Aorta (tissue), 5 donors: ENCODE measurements at places on chromosomes 2 and 18. TPM values are rescaled to one million over a fixed set of nuclear protein-coding genes. Genes with fewer than 3 reads are reported as not detected.

- no peaks in the 10 kb centered on the region for H3K36me3 ChIP-seq
- no peak for DNase-seq
- H3K4me3 ChIP-seq: no peak overlapping the region
- H3K4me1 ChIP-seq: no peaks in the 10 kb centered on the region
- H3K27ac ChIP-seq: no peak overlapping the region
These were observed 107.8 kb upstream of the CNTNAP5 start for GRCh38 chr2:123917241-123917640.

DNA sequence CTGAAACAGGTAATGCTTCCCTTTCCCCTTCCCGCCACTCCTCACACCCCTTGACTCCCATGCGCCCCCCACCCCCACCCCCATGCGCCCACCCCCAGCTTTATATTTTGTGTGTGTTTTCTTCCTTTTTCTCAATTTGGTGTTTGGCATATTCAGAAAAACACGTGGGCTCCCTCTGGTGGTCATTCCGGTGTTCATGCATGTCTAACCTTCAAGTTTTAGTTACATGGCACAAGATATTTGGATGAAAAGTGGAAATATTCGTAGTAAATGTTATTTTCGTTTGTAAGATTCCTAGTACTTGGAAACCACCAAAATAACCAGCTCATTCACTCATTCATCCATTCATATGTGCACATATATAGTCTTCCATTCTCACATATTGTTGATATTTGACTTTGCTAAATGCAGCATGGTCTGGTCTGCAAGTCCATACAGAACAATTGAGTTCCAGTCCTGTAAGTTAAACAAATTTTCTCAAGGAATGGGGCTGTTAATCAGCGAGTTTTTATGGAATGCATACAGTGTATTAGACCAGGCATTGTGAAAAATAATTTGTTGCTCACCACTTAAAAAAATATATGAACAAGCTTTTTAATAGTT is 143.6 kb upstream of the MAP3K20 start:
- peak; percentile 81 for DNase-seq
- no peaks in the 10 kb centered on the region for H3K27me3 ChIP-seq
- peak overlapping the region; percentile 53 for H3K4me3 ChIP-seq
- H3K36me3 ChIP-seq: no peaks in the 10 kb centered on the region

DNA sequence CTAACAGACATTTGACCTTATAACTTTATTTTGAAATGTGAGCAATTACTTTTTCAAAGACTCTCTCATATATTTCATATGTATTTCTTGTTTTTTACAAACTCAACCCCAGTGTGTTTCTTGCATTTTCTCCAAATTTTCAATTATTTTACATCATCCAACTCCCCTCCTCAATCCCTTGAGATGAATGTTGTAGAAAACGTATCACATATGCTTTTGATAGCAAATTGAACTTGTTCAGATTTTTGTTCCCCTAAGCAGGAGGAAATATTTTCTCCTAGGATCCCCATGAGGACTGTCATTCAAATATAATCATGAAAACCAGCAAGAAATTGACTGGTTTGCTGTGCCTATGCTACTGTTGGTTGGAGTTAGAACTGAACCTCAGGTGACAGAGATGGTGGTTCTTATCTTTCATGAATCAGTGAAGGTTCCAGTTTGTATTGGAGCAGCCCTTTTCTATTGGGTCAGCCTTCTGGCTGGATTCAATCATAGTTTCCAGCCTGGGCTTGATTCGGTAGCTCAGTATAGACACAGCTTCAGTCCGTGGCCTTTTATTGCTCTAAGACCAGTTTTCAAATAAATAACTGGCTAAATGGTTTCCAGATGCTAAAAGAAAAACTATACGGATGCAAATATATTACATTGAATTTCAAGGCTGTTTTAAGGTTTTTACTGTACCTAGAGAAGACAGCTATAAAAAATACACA is 591.0 kb downstream of the EPHA4 start:
- no peak overlapping the region for H3K4me3 ChIP-seq
- no peaks in the 10 kb centered on the region for H3K36me3 ChIP-seq
- no peaks in the 10 kb centered on the region for H3K27me3 ChIP-seq

GRCh38 chr2:219087848-219088247 is 27.1 kb upstream of the IHH start:
- DNase-seq: no peak

- H3K27me3 ChIP-seq: no peaks in the 10 kb centered on the region
- H3K36me3 ChIP-seq: no peaks in the 10 kb centered on the region
- no peak for DNase-seq
- H3K27ac ChIP-seq: no peak overlapping the region
These were observed 569.3 kb downstream of the TDRD15 start for GRCh38 chr2:21693081-21693480.

GRCh38 chr18:31134988-31135529 is 27.6 kb downstream of the DSC1 start:
- no peak for DNase-seq
- no peak overlapping the region for H3K4me3 ChIP-seq
- no peaks in the 10 kb centered on the region for H3K4me1 ChIP-seq
- no peaks in the 10 kb centered on the region for H3K36me3 ChIP-seq
- H3K27me3 ChIP-seq: no peaks in the 10 kb centered on the region
- no peak overlapping the region for H3K27ac ChIP-seq

DNA sequence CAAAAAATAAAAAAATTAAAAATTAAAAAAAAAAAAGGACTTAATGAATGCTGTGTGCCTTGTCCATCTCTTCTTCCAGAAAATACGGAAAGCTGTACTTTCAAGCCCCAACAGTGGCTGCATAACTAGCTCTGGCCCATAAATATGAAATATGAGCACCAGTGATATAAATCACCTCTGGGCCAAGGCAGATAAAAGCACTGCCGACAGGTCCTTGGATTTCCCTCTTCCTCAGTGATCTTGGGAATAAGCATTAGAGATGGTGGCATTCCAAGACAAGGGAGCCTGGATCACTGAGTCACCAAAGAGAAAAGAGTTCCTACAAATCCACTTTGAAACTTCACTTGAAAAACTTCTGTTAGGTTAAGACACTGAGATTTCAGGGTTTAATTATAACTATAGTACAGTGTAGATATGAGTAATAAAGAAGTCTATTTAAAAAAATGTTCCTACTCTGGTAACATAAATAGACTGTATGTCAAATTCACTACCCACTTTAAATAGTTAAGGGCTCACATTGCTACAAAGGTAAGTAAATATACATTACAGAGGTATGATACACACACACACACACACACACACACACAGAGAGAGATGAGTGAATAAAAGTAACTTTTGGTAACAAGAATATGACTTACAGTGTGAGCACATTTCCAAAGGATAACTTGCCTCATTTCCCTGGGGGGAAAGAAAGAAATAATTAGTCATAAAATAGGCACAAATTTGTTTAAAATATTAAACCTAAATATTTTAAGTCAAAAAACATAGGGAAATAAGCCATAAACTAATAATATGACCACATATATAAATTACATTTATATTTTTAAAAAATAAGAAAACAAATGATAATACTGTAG is 35.6 kb downstream of the PPP3R1 start:
- no peaks in the 10 kb centered on the region for H3K36me3 ChIP-seq
- H3K4me3 ChIP-seq: no peak overlapping the region
- H3K27ac ChIP-seq: no peak overlapping the region
- H3K27me3 ChIP-seq: no peaks in the 10 kb centered on the region
- peaks cover 3% of the 10 kb centered on the region for H3K4me1 ChIP-seq

DNA sequence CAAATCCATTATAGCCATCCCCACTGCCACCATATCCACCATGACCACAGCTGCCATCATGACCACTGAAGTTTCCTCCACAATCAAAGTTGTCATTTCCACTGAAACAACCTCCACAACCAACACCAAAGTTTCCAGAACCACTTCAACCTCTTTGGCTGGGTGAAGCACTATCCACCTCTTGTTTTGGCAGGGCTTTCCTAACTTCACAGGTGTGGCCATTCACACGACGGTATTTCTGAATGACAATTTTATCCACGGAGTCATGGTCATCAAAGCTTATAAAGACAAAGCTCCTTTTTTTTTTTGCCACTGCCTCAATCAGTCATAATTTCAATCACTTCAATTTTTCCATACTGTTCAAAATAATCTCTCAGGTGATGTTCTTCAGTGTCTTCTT is 89.8 kb upstream of the UGP2 start:
- no peaks in the 10 kb centered on the region for H3K36me3 ChIP-seq
- H3K4me3 ChIP-seq: no peak overlapping the region
- H3K27me3 ChIP-seq: no peaks in the 10 kb centered on the region
- peaks cover 2% of the 10 kb centered on the region for H3K4me1 ChIP-seq

- no peak overlapping the region for H3K4me3 ChIP-seq
These were observed 19.4 kb upstream of the DUSP2 start for GRCh38 chr2:96164459-96165184.

DNA sequence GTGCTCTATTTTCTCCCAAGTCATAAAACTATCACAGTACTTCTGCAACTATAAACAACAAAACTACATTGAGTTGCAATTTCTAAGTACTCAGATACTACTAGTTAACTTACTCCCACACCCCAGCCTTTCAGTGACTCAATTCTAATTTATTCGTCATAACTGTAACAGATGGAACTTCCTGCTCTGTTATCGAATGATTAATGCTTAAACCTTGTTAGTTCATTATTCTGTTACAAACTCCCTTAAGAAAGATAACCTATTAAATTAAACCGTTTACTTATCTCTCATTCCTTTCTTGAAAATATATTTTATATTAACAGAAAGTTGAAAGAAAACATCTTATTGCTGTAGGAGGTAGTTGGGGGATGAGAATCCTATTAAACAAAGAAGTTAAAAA is 17.0 kb downstream of the TNFAIP6 start:
- no peaks in the 10 kb centered on the region for H3K27me3 ChIP-seq
- H3K4me1 ChIP-seq: no peaks in the 10 kb centered on the region
- no peak for DNase-seq
- H3K4me3 ChIP-seq: no peak overlapping the region
- no peaks in the 10 kb centered on the region for H3K36me3 ChIP-seq

DNA sequence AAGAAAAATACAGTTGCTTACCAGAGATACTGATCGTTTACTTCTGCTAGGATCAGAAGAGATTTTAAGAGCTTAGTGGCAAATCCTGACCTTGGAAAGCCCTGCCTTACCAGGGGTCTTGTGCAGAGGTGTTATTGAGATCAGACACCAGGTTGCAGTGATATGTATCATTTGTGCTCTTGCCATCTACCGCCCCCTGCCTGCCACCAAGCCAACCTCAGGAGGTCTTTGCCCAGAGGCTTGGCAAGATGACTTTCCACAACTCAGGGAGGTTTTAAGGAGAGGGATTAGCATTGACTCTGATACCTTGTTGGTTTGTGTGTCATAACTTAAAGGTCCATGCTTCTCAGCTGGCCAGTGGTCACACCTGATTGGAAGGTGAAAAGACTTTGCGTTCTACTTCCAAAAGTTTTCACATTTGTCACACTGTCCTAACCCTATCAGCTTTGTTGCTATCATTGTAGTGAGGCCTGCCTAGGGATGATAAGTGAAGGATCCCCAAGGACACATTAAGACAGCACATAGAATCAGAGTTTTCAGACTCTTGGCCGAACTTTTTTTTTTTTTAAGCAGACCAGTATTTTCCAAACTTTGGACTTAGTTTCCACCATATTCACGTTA is 46.2 kb upstream of the MGAT5 start:
- no peak overlapping the region for H3K27ac ChIP-seq
- DNase-seq: peak; percentile 69

DNA sequence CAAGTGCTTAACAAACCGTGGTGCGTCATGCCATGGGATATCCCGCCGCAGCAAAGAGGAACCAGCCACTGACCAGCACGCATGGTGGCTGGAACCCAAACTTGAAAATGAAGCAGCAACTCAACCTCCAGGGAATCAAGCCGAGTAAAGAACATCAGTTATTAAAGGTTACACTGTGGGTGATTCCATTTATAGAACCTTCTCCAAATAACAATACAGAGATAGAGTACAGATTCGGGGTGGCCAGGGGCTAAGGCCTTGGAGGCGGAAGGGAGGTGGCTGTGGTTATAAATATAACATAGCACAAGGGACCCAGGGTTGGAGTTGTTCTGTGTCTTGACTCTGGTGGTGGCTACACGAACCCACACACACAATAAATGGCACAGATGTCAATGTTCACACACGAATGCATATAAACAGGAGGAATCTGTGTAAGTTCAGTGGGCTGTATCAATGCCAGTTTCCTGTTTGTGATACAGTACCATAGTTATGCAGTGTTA is 123.1 kb downstream of the EIPR1 start:
- H3K36me3 ChIP-seq: peaks cover 2% of the 10 kb centered on the region
- H3K4me1 ChIP-seq: no peaks in the 10 kb centered on the region
- no peaks in the 10 kb centered on the region for H3K27me3 ChIP-seq
- no peak overlapping the region for H3K4me3 ChIP-seq
- no peak overlapping the region for H3K27ac ChIP-seq
- DNase-seq: no peak

GRCh38 chr2:234881413-234882241 is 70.2 kb upstream of the SH3BP4 start:
- peak overlapping the region; percentile 12 for H3K4me3 ChIP-seq
- H3K27ac ChIP-seq: peak overlapping the region; percentile 58
- H3K4me1 ChIP-seq: no peaks in the 10 kb centered on the region

- no peaks in the 10 kb centered on the region for H3K27me3 ChIP-seq
- no peaks in the 10 kb centered on the region for H3K36me3 ChIP-seq
- no peak overlapping the region for H3K4me3 ChIP-seq
- DNase-seq: no peak
- no peak overlapping the region for H3K27ac ChIP-seq
These were observed 21.7 kb downstream of the REV1 start for GRCh38 chr2:99468155-99468554.

The PLEK gene
- polyA plus RNA-seq: 12.3 TPM

- no peaks in the 10 kb centered on the region for H3K36me3 ChIP-seq
- DNase-seq: no peak
- no peaks in the 10 kb centered on the region for H3K4me1 ChIP-seq
These were observed 183.4 kb downstream of the MYO3B start for GRCh38 chr2:170361090-170361936.

DNA sequence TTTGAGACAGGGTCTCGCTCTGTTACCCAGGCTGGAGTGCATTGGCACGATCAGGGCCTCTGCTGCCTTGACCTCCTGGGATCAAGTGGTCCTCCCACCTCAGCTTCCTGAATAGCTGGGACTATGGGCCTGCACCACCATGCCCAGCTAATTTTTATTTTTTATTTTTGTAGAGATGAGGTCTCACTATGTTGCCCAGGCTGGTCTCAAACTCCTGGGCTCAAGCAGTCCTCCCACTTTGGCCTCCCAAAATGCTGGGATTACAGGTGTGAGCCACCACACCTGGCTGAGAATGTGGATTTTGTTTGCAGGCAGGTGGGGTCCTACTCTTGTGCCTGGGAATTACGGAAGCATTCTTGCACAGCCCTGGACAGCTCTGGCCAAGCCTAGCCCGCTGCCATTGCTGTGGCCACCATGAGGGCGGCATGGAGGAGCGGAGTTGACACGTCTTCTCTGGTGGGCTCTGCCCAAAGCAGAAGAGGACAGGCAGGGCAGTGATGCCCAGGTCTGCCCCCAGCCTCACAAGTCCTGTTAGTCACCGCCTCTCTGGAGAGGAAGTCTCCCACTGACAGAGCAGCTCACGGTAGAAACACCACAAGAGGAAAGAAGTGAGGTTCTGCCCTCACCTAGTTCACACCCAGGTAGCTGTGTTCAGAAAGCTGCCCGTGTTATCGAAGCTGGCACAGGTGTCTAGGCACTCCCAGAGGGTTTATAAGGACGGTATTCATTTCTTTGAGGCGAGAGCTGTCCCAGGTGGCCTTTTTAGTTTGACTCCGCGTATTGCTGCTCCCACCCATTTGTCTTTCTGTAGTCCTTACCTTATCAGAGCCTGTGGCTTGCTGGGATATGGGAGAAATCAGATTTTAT is 46.2 kb downstream of the ARMC9 start:
- no peaks in the 10 kb centered on the region for H3K4me1 ChIP-seq
- no peaks in the 10 kb centered on the region for H3K27me3 ChIP-seq
- H3K36me3 ChIP-seq: no peaks in the 10 kb centered on the region
- no peak overlapping the region for H3K4me3 ChIP-seq
- no peak for DNase-seq
- no peak overlapping the region for H3K27ac ChIP-seq
